ENCODE measurements at places on chromosomes 7 and 10.

DNA sequence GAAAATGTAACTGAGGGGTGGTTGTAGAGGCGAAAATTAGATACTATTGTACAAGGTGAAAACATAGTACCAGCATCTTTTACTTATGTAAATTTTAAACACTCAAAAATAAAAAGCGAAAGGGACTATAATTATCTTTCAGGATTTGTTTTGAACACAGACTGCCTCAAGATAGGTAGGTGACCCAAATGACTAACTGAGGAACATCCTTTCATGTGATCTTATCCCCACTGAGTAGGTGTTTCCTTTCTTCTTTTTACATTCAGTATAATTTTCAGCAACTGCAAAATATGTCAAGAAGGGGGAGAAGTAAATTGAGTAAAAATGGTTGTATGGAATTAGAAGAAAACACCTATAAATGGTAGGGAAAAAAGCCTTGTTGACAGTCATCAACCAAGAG, 236.7 kb downstream of the PHF14 start:
- DNase-seq, result no peak

GRCh38 chr10:6230315-6230714, 27.6 kb downstream of the PFKFB3 start:
- DNase-seq, result no peak

- no peak for DNase-seq
Measured at GRCh38 chr10:12849319-12850181, 152.0 kb downstream of the CCDC3 start.

DNA sequence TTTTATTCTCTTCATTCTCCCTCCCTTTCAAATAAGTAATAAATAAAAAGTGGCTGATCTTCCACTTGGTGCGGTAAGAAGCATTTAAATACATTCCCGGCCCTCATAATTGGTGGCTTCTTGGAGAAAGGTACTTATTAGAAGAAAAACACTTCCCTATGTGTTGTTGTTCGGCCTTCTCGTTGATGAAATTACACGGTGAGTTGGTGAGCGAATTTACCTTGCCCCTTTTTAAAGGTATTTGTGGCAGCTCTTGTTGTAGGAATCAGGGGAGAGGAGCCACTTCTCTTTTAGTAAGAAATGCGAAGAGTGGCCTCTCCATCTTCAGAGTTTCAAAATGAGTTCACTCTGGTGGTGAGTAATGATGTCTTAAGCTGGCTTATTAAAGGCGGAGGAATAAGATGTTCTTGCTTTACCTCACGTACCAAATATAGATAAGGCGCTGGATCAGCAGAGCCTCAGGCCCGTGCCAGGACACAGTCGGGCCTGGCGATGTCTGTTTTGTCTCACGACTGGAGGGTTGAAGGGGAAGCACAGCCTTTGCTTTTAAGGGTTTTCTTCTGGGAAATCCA, 135.9 kb downstream of the CUX1 start:
- DNase-seq, result peak; percentile 100

DNA sequence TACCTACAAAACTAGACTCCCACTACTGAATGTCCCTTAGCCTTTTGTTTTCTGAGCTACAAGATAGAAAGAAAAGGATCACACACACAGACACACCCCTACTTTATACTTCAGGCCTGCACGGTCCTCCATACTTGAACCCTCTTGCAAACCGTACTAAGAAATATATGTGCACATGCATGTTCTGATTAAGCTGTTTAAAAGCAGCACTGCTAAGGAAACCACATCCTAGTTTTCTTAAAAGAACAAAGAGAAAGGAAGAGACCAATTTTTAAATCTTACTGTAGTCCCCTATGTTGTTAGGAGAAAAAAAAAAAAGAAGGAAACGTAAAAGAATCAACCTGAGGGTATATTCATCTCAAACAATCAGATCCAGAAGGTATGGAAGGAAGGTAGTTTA, 501.2 kb downstream of the PARD3 start:
- DNase-seq, result no peak

- peak; percentile 20 for DNase-seq
Measured at GRCh38 chr7:134367956-134368749, 51.4 kb upstream of the SLC35B4 start.

DNA sequence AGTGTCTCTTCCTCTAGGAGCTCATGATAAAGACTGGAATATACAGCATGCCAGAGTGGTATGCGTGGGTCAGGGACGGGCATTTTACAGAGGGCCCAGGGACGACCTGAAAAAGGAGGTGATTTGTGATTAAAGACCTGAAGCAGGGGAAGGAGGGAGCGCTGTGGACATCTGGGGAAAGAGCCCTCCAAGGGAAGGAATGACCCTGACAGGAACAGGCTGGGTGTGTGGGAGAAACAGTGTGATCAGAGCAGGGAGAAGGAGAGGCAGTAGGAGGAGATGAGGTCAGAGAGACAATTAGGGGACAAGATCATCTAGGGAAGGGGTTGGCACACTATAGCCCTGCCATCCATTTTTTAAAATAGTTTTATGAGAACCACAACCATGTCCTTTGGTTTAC, 3.4 kb upstream of the RASSF4 start:
- no peak for DNase-seq

DNA sequence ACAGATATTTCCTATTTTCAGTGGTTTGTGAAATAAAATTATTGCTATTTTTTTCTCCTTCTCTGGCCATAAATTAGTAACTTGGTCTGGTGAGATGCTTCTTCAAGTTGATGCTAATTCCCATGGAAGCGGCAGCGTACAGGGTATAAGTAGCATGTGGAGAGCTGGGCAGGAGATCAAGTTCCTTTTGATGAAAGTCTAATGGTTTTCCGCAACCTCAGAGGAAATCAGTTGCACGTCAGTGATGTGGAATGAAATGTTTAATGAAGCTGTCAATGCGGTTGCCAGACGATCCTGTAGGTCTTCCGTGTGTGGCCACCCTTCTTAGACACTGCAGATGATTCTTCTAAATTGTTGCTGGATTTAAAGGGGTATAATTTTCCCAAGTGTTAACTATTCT, 236.4 kb upstream of the GRM3 start:
- no peak for DNase-seq

- peak; percentile 95 for DNase-seq
Measured at GRCh38 chr10:33129141-33129995, 171.3 kb upstream of the ITGB1 start.

GRCh38 chr10:11823122-11823988, at the start of gene PROSER2:
PROSER2 (plus strand) TSS chr10:11823356; CDS start chr10:11852078, 28,722 bp downstream.
- DNase-seq, result peak; percentile 62

GRCh38 chr10:72630144-72630543, 4.3 kb upstream of the MICU1 start:
- DNase-seq, result no peak

DNA sequence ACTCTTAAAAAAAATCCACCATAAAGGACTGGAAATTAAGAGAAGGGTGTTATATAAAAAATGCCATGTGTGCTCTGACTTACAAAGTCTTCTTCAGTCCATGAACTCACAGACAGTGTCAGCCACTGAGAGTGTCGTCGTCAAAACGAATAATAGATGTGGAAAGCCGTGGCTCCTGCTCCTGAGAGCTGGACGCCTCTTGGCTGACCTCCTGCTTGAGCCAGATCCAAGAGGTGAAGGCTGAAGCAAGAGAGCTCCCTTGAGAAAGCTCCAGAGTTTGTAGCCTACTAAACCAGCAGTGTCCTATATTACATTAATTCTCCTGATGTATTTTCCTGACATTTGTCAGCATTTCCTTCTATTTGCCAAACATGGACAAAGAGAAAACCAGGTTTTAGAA, 234.3 kb upstream of the C7orf33 start:
- DNase-seq, result no peak

- DNase-seq, result peak; percentile 26
Measured at GRCh38 chr10:122703483-122704448, 4.1 kb upstream of the C10orf120 start.

GRCh38 chr10:129030996-129031843, 435.8 kb upstream of the MGMT start:
- no peak for DNase-seq

GRCh38 chr7:118285358-118285757, 60.9 kb downstream of the ANKRD7 start:
- no peak for DNase-seq

DNA sequence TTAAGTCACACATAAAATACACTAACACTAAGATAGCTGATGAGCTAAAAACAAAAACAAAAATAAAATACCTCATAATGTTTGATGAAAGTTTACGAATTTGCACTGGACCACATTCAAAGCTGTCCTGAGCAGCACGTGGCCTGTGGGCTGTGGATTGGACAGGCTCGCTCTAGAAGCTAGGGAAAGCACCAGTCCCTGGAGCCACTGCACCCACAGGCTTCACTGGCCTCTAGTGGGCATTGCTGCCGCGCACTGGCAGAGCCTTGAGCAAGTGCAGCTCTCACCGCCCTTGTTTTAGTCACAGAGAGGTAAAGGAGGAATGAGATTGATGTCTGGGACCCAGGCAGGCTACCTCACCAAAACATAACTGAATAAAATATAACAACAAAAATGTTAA, 67.6 kb downstream of the PAX2 start:
- DNase-seq, result no peak

GRCh38 chr10:118007773-118008172, 39.0 kb downstream of the RAB11FIP2 start:
- no peak for DNase-seq

GRCh38 chr10:61285749-61286148, 167.4 kb downstream of the TMEM26 start:
- no peak for DNase-seq

DNA sequence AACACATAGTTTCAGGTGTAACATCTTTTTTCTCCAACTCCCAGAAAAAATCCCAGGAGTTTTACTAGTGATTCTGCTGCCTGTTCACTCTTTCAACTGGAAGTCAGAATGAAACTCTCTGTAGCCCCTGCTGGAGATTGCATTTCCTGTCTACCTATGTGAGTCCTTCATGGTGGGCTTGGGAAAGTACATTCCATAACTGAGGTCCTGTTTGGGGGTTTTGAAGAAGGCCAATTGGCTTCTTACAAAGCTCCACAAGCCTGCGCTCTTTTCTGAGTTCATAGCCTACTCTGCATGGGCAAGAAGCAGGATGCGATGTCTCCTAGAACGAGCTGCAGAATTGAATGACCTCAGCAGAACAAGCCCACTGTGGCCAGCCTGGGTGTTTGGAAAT, 86.7 kb downstream of the LYZL2 start:
- no peak for DNase-seq
